Stimulated activated CD8-positive, alpha-beta memory T cell treated with anti-CD3 and anti-CD28 coated beads, Interleukin-7, amount 100 ng/mL, for 48 hours (primary cell): ENCODE measurements at places on chromosomes 3 and 15.

GRCh38 chr15:66830358-66830757 lies 128.3 kb downstream of the SMAD6 start:
- no peak for DNase-seq

- DNase-seq: no peak
Observed at GRCh38 chr3:134333522-134334181, 40.6 kb downstream of the AMOTL2 start.

- no peak for DNase-seq
Observed at GRCh38 chr3:55180936-55181535, 253.2 kb upstream of the LRTM1 start.

GRCh38 chr3:48945432-48945831 lies 26.8 kb downstream of the ARIH2 start:
- no peak for DNase-seq

DNA sequence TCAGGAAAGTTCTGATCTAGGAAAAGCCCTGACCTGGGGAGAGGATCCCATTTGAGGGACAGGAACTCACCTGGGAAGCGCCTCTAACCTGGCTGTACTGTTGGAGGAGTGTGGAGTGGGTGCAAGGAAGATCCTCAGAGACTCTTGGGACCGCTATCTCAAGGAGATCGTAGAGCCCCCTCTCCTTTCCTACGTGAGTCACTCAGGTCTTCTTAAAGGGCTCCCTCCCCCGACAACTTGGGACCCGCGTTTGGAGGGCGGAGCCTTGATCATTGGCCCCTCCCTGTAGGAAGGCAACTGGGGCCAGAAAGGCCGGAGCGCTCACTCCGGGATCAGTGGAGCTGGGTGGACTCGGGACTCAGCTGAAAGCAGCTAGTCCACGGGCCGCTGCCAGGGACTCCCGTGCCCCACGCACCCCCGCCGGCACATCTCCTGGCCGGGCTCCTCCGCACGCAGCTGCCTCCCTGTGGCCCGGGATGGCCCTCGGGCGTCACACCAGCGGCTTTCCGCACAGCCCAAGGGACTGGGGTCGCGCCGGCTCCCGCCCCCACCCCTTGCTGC lies 520 bp downstream of the SLC26A6 start:
- peak; percentile 64 for DNase-seq

DNA sequence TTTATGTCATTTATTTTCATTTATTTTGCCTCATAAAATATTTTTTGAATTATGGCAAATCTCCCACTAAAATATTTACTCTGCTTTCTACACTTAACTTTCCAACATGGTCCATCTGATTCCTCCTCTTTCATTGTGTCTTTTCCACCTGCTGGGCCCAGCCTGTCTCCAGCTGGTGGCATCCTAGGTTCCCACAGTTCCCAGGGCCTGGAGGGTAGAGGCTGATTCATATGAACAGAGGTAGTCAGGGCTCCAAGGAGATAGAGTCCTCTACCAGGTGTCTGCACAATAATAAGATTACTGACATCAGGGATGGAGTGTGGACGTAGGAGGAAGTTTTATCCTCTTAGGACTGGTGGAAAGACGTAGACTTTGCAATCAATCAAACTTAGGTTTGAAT lies 14.3 kb downstream of the ZBTB38 start:
- no peak for DNase-seq

- no peak for DNase-seq
Observed at GRCh38 chr15:99764522-99764921, 31.3 kb upstream of the LYSMD4 start.

GRCh38 chr15:100898152-100898490 lies 18.5 kb downstream of the ALDH1A3 start:
- no peak for DNase-seq

DNA sequence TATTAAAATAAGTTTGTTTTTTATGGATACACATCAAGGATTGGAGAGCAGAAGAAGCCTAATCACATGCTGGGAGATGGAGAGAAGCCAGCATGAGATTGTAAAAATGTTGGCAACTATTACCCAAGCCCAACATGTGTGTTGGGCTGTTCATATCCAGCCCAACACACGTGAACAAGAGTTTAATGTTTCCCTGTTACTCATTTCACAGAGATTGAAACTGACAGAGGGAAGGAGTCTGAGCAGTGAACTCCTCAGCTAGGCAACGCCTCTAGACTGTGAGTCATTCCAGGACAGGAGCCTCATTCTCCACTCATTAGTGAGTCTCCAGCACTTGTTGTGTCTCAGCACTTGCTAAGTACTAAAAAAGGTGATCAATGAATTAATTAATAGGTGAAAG lies 43.2 kb upstream of the CMSS1 start:
- DNase-seq: no peak

- no peak for DNase-seq
Observed at GRCh38 chr15:70588613-70589012, 174.7 kb downstream of the UACA start.

GRCh38 chr3:128607710-128608048 lies 42.9 kb downstream of the RPN1 start:
- DNase-seq: no peak

GRCh38 chr3:149753717-149754116 lies 1.4 kb upstream of the COMMD2 start:
- DNase-seq: no peak

GRCh38 chr3:71005702-71006321 lies 577.7 kb downstream of the FOXP1 start:
- DNase-seq: no peak

DNA sequence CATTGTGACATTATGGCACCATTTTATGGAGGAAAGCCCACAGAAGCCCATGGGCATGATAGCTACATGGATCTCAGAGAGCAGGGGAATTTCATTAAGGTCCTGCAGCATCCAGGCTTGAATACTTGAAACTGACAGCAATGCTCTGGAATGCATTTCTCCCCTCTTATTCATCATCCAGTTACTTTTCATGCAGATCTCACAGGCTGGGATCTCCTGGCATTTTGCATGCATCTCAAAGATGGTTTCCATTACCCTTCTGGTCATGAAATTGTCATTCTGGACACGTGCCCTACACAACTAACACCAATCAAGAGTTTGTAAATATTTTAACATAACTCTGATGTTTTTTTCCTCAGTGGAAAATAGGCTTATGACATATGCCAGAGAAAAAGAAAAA lies 32.4 kb downstream of the VGLL3 start:
- DNase-seq: no peak

DNA sequence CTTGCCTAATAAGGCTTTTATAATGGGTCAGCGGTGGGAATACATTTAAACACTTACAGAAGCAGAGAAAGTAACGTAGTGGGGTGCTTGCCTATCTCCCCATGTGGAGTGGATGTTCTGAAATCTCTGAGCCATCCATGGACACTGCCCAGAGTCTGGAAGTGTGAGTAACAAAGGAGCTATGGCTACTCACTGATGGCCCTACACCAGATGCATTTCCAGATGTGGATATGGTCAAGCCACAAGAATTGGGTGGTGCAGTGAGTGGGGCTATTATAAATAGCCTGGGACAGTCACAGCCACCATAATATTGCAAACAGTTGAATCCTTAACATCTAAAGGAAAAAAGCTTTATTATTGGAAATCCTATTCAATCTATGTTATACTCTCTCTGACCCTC lies 96.6 kb downstream of the CGNL1 start:
- DNase-seq: no peak

DNA sequence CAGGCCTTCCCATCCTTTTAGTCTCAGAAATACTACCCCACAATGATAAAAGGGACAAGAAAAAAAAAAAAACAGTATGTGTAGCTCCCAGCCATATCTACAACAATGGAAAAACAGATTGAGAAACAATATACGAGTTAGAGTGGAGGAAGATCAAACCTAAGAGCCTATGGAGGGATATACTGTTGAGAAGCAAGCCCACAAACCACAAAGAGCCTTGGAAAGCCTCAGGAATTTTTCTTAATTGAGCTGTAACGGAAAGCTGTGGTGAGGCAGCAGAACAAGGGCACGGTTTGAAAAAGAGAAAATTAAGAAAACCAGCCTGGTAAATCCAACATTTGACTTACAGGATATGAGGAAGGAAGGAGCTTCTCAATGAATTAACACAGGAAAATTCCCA lies 21.4 kb downstream of the KPNA1 start:
- no peak for DNase-seq

DNA sequence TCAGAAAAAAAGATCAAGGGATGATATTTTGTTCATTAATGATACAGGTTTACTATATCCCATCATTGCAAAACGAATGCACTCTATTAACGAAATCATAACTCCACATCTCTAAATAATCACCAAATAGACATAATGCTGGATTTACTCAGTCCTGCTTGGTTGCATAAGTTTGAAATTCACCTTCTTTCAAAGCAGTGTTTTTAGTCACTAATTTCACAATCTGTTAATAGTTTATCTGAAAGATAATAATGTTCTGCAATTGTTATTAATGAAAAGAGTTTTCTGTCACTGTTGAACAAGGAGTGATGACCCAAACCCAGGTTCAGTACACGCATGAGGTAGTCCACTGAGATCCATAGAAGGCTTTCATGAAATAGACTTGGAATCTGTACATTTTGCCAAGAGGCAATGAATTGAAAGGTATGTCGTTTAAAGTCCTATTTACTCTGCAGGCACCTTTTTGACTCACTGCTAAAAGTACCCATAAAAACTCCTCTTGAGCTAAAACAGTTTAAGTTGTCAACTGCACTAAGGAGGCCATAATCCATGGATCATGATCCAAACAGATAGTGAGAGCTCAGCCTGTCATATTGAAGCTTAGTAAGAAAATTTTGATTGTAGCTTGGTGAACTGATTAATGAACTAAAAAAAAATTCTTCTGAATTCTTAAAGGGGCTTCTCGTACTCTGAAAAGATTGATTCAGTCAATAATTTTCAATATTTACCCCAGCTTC lies 75.6 kb upstream of the MBNL1 start:
- DNase-seq: no peak

- no peak for DNase-seq
Observed at GRCh38 chr15:25690673-25691543, 172.2 kb downstream of the ATP10A start.

DNA sequence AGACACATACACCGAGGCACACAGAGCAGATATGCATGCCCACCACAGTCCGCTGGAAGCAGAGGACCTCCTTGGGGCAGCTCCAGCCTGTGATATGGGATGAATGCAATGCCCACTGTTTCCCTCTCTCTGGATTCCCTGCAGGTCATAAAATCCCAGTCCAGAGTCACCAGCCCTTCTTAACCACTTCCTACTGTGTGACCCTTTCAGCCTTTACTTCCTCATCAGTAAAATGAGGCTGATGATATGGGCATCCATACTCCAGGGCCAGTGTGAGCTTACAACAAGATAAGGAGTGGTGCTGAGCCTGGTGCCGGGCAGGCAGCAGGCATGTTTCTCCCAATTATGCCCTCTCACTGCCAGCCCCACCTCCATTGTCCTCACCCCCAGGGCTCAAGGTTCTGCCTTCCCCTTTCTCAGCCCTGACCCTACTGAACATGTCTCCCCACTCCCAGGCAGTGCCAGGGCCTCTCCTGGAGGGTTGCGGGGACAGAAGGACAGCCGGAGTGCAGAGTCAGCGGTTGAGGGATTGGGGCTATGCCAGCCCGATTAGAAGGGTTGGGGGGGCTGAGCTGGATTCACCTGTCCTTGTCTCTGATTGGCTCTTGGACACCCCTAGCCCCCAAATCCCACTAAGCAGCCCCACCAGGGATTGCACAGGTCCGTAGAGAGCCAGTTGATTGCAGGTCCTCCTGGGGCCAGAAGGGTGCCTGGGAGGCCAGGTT lies at the start of gene GNAT1:
TSS of gene GNAT1 (plus strand) at position 675 of the 725 bp plus-strand sequence. CDS start 116 bp downstream, outside the sequence.
- no peak for DNase-seq

DNA sequence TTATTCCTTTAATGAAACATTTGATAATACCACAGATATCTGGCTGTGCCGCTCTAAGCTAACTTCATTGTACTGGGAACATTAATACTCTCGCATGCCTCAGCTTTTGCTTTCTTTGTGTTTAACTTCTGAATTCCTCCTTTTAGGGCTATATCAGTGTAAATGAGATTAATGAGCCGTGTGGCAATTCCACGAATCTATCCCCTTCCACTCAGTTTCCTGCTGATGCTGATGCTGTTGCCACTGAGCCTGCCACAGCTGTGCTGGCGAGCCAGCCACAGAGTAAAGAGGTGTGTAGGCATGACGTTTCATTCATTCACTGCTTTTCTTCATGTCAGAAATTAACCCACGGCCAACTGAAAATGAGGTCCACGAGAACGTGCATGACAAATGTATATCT lies 30.0 kb upstream of the ABHD10 start:
- no peak for DNase-seq

- no peak for DNase-seq
Observed at GRCh38 chr15:72116731-72117485, 1.0 kb downstream of the MYO9A start.

DNA sequence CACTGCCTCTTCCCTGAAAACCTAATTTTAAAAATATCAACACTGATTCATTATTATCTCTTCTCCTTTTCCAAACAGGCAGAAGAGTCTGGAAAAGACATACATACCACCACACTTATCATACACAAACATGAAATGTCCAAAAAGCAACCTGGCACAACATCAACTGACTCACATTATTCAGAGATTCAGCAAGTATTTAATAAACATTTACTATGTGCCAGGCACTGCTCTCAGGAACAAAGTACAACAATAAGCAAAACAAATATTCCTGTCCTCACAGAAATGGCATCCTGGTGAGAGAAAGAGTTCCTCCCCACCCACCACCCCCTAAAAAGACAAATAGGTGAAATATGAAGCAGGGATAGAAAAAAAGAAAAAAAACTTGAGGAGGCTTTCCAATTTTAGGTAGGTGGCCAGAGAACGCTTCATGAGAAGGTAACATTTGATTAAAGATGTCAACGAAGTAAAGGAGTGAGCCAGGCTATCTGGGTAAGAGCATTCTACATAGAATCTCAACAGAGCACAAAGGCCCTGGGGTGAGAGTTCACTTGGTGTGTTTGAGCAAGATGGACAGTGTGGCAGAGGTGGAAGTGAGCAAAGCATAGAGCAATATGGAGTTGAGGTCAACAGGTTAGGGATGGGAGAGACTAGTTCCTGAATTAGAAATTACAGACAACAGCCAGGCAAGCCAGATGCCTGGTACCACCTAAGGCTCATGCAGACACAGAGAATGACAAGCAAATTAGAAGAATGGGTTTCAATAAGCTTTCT lies 141.7 kb downstream of the OSBPL10 start:
- DNase-seq: no peak

DNA sequence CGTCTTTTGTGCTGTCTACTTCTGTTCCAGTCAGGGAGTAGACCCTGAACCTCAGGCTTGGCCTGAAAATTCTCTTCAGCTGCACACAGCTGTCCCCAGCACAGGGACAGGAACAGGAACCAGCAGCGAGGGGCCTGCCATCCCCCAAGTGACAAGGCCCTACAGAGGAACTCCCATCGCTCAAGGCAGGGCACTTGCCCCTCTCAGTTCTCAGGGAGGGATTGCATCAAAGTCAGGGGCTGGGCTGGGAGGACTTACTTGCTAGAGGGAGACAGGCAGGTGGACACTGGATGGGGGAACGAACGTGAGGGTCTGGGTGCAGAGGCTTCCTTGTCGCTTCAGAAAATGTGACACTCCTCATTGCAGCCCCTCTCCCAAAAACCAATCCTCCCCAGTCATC lies 163.6 kb downstream of the CHSY1 start:
- no peak for DNase-seq

- no peak for DNase-seq
Observed at GRCh38 chr3:171801738-171802589, 8.3 kb downstream of the PLD1 start.

GRCh38 chr3:64185436-64185835 lies 39.8 kb downstream of the PRICKLE2 start:
- DNase-seq: no peak
